Activated T-helper 2 cell treated with anti-CD3 and anti-CD28 coated beads, Interferon-gamma antibody, Interleukin-2, Interleukin-4, amounts not matched to agents 10 μg/mL and 5 μg/mL and 100 μg/mL, durations not matched to agents 14 hours and 24 hours and 36 hours (primary cell): ENCODE measurements at places on chromosomes 6 and 20. TPM values are rescaled to one million over a fixed set of nuclear protein-coding genes. Genes with fewer than 3 reads are reported as not detected.

DNA sequence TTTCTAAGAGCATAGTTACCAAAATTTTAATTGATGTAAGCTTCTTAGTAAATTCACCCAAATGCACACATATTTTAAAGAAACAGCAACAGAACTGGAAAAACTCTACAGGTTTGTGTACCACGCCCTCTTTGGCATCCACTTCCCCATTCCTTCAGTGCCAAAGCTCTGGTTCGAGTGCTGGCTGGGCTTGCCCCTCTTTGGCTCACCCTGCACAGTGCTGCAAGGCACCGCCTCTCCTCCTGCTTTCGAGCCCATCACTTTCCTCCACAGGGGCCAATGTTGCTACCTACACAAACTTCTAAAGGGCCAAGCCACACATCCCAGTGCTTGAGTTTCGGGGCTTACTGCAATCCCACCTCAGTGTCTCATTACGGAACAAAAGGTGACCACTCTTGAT lies 9.6 kb downstream of the LRP11 start:
- no peak for DNase-seq

- no peak for DNase-seq
Measured at GRCh38 chr6:165869526-165869925, 206.5 kb upstream of the PDE10A start.

GRCh38 chr6:137226697-137227096 lies 7.5 kb upstream of the IFNGR1 start:
- DNase-seq = no peak

GRCh38 chr20:33677991-33678702 lies 3.9 kb upstream of the NECAB3 start:
- DNase-seq = no peak

- DNase-seq = no peak
Measured at GRCh38 chr20:38445901-38446425, 10.8 kb upstream of the SNHG17 start.

DNA sequence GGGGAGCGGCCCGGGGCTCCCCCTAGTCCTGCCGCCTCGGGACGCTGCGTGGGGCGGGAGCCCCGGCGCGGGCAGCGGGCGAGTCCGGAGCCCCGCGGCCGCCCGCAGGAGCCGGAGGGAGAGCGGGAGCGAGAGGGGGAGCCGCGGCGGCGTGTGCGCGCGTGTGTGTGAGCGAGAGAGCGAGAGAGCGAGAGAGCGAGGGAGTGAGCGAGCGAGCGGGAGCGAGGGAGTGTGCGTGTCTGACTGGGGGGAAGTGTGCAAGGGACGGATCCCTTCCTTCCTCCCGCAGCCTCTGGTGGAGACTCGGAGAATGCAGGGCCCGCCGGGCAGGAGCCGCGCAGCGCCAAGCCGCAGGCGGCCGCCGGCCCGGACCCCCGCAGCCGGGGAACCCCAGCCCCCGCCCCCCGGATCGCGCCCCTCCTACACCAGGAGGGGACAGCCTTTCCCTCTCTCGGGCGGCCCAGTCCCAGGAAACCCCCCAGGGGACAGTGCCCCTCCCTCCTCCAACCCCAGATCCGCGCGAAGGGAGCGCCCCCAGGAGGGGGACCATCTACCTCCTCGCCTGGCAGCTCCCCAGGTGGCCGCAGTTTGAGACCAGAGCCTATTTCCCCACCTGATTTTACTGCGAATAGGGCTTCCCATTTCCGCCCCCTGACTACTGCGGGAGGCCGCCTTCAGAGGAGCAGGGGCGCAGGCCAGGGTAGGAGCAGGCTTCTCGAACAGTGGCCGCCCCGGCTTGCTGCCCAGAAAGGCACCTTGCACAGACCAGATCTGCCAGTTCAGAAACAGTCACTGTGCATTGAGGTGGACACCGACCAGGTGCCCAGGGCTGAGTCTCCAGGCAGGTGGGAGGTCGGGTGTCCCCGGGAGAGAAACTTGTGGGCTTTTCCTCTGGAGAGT lies at the start of gene CDH22:
CDH22 (minus strand) TSS at position 241 of the 900 bp plus-strand sequence. CDS start 57,204 bp downstream, outside the sequence.
- no peak for DNase-seq

DNA sequence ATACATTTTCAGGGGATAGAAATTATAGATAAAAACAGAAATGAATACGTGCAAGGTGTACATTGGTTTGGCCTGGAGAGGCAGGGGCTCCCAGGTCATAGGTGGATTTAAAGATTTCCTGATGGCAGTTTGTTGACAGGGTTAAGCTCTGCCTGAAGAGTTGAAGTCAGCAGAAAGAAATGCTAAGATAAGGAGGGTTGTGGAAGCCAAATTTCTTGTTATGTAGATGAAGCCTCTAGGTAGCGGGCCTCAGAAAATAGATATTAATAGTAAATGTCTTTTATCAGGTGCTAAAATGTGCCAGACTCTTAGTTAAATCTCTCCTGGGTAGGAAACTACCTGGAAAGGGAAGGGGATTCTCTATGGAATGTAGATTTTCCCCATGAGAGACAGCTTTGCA lies 188.8 kb downstream of the CDH26 start:
- DNase-seq = no peak

DNA sequence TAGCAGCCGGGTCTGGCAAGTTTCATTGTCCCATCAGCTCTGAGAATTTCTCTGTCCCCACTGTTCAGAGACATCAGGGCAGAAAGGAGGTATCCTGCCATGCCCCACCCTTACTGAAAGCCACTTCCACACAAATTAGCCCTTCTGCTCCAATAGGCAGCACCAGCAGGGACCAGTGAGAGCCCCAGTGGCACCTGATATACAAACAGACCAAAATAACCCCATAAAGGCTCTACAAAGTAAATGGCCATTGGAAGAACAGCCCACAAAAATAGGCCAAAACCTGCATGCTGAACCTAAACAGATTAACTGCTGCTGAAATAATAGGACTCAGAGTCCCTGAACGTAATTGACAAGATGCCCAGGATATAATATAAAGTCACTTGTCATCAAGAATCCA lies 199.9 kb downstream of the TMEM200A start:
- no peak for DNase-seq

- no peak for DNase-seq
Measured at GRCh38 chr20:46698788-46699187, 9.5 kb upstream of the TP53RK start.

GRCh38 chr20:35018590-35019371 lies 63.1 kb downstream of the MYH7B start:
- no peak for DNase-seq

GRCh38 chr6:12379181-12379580 lies 89.0 kb downstream of the EDN1 start:
- no peak for DNase-seq

DNA sequence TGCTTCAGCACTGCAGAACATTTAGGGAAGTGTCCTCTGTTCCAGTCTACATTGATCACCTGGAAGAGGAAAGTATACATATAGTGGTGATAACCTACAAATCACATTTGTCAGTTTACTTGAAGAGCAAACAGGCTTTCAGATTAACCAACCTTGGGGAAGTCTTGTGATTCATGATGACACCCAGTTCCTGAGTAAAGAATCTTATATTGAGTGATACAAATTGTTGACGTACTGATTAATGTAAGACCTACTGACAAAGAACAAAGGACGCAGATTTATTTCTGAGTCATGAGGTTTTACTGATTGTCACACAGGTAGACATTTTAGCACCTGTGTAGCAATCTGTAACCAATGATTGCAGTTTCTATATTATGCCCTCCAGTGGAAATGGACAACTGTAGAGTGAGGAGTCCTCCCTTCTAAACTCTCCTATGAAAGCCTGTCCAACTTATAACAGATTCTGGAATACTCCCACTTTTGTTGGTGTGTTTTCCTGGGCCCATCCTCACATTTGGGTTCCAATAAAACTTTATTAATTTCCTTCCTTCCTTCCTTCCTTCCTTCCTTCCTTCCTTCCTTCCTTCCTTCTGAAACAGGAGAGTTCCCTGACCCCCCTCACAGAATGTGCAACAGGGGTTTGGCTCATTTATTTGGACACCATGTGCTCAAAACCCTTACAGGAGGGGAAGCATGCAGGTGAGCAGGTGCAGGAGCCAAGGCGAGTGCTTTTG lies 113.5 kb downstream of the SLC35B3 start:
- DNase-seq = no peak

The BCAS4 gene
- 7.4 and 8.7 TPM in 2 replicates for total RNA-seq

The UNC5CL gene
- 1.1 and 1.6 TPM in 2 replicates for total RNA-seq

The CBFA2T2 gene
- 11.8 and 14.4 TPM in 2 replicates for total RNA-seq

The RBCK1 gene
- total RNA-seq = 112 and 118 TPM in 2 replicates

The HLA-DQA1 gene
- total RNA-seq = 5.0 and 6.3 TPM in 2 replicates

The IMPG1 gene
- total RNA-seq = not detected in 2 replicates
